ENCODE measurements at places on chromosomes 13 and 19. TPM values are rescaled to one million over a fixed set of nuclear protein-coding genes. Genes with fewer than 3 reads are reported as not detected.

GRCh38 chr19:1027650-1028061 is 1.2 kb downstream of the CNN2 start:
- peak overlapping the region; percentile 96 for H3K27ac ChIP-seq
- peak overlapping the region; percentile 84 for H3K4me3 ChIP-seq
- no peaks in the 10 kb centered on the region for H3K27me3 ChIP-seq

DNA sequence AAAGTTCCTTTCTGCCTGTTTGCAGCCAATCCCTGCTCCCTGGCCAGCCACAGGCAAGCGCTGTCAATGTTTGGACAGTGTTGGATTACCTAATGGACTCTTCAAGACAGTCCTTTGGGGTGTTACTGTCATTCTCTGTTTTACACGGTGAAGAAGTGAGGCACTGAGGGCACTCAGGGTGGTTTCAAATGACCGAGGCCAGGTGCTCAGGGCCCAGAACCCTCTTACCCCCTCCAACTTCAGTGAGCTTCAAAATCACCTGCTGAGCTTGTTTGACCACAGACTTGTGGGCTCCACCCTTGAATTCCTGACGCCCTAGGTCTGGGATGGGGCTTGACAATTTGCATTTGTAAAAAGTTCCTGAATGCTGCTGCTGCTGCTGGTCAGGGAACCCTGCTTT is 97.9 kb downstream of the GGACT start:
- no peak overlapping the region for H3K4me3 ChIP-seq
- peak; percentile 59 for DNase-seq
- H3K36me3 ChIP-seq = no peaks in the 10 kb centered on the region
- no peaks in the 10 kb centered on the region for H3K27me3 ChIP-seq
- peak overlapping the region; percentile 2 for H3K27ac ChIP-seq
- no peaks in the 10 kb centered on the region for H3K4me1 ChIP-seq

GRCh38 chr19:9032136-9032631 is 22.0 kb upstream of the MUC16 start:
- H3K4me3 ChIP-seq = no peak overlapping the region
- H3K27me3 ChIP-seq = no peaks in the 10 kb centered on the region
- H3K27ac ChIP-seq = no peak overlapping the region

- no peaks in the 10 kb centered on the region for H3K4me1 ChIP-seq
- no peaks in the 10 kb centered on the region for H3K27me3 ChIP-seq
- DNase-seq = peak; percentile 86
Observed at GRCh38 chr19:38596057-38596981, 21.4 kb downstream of the MAP4K1 start.

DNA sequence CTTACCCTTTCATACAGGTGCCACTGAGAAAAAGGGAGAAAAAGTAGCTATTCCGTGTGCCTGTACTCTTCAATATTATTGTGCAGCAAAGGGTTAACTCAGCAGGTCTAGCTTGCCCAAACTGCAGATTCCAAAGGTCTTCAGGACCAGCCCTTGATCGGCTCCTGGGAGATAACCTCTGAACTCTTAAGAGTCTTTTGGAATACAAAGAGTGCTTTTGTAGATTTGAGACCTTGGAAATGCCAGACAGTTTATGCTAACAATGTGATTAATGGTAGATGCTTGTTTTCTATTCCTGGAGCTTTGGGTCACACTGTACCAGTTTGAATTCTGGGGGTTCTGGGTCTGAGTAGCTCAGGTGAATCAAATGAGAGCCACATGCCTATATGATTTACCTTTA is 844.7 kb upstream of the MIR17HG start:
- DNase-seq = no peak
- no peak overlapping the region for H3K27ac ChIP-seq
- no peaks in the 10 kb centered on the region for H3K27me3 ChIP-seq

The AP2S1 gene
- 226 TPM for polyA plus RNA-seq

DNA sequence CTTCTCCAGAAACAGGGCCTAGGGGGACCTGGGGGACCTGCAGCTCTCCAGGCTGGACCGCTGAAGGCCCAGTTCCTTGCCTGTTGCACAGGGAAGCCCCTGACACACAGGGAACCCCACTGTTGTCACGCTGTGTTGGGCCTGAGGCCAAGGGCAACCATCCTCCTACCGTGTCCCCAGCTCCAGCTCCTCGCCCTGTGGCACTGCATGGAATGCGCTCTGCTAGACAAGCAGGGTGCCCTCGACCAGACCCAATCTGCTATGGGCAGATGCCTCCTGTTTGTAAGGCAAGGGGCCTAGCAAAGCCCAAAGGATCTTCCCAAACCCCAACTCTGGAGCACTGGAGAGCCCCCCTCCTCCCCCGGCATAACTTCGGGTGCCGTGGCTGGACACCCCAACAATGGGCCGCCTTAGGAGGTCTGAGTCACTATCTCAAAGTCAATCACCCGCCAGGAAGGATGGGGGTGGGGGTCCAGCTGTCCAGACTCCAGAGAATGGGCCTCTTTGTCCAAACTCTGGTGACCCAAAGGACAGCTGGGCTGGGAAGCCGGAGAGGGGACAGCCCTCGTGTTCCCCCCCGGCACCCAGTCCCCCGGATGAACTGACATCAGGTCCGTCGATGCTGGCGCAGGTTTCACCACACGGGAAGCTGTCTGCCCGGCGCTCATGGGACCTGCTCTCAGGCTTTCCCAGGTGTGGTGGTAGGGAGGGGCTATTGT is 3.7 kb downstream of the BRSK1 start:
- H3K36me3 ChIP-seq = no peaks in the 10 kb centered on the region
- no peaks in the 10 kb centered on the region for H3K27me3 ChIP-seq
- H3K4me1 ChIP-seq = no peaks in the 10 kb centered on the region
- no peak overlapping the region for H3K4me3 ChIP-seq

DNA sequence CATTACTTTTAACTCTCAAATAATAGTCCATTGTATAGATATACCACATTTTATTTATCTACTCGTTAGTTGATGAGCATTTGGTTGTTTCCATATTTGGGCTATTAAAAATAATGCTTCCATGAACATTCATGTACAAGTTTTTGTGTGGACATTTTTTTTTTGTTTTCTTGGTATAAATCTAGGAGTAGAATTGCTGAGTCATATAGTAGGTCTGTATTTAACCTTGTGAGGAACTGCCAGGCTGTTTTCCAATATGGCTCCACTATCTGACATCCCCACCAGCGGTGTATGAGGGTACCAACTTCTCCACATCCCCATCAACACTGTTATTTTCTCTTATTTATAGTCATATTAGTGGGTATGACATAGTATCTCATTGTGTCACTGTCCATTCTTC is 143.1 kb downstream of the RAP2A start:
- peaks cover 2% of the 10 kb centered on the region for H3K4me1 ChIP-seq
- no peaks in the 10 kb centered on the region for H3K27me3 ChIP-seq
- no peak overlapping the region for H3K27ac ChIP-seq
- no peak overlapping the region for H3K4me3 ChIP-seq
- no peaks in the 10 kb centered on the region for H3K36me3 ChIP-seq

- H3K27ac ChIP-seq = peak overlapping the region; percentile 78
- DNase-seq = peak; percentile 77
- peak overlapping the region; percentile 34 for H3K4me3 ChIP-seq
- peaks cover 4% of the 10 kb centered on the region for H3K4me1 ChIP-seq
Observed at GRCh38 chr19:13850910-13851733, 25.8 kb upstream of the NANOS3 start.

The LPAR2 gene
- polyA plus RNA-seq = 5.6 TPM

GRCh38 chr19:14102102-14102696 is 11.6 kb upstream of the SAMD1 start:
- no peak for DNase-seq
- no peaks in the 10 kb centered on the region for H3K27me3 ChIP-seq
- H3K4me3 ChIP-seq = no peak overlapping the region
- peaks cover 14% of the 10 kb centered on the region for H3K36me3 ChIP-seq
- no peaks in the 10 kb centered on the region for H3K4me1 ChIP-seq

The RNF17 gene
- not detected for polyA plus RNA-seq

DNA sequence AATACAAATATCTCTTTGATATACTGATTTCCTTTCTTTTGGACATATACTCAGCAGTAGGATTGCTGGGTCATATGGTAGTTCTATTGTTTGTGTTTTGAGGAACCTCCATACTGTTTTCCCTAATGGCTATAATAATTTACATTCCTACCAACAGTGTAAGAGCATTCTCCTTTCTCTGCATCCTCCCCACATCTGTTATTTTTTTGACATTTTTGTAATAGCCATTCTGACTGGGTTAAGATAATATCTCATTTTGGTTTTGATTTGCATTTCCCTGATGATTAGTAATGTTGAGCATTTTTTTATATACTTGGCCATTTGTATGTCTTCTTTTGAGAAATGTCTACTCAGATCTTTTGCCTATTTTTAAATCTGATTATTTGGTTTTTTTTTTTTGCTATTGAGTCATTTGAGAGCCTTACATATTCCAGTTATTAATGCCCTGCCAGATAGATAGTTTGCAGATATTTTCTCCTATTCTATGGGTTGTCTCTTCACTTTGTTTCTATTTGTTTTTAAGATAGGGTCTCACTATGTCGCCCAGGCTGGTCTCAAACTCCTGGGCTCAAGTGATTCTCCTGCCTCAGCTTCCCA is 95.7 kb downstream of the FNDC3A start:
- H3K4me3 ChIP-seq = no peak overlapping the region
- no peak for DNase-seq
- H3K36me3 ChIP-seq = no peaks in the 10 kb centered on the region
- H3K27me3 ChIP-seq = no peaks in the 10 kb centered on the region
- no peaks in the 10 kb centered on the region for H3K4me1 ChIP-seq
- no peak overlapping the region for H3K27ac ChIP-seq

The TNNT1 gene
- not detected for polyA plus RNA-seq

The SELENOV gene
- not detected for polyA plus RNA-seq

DNA sequence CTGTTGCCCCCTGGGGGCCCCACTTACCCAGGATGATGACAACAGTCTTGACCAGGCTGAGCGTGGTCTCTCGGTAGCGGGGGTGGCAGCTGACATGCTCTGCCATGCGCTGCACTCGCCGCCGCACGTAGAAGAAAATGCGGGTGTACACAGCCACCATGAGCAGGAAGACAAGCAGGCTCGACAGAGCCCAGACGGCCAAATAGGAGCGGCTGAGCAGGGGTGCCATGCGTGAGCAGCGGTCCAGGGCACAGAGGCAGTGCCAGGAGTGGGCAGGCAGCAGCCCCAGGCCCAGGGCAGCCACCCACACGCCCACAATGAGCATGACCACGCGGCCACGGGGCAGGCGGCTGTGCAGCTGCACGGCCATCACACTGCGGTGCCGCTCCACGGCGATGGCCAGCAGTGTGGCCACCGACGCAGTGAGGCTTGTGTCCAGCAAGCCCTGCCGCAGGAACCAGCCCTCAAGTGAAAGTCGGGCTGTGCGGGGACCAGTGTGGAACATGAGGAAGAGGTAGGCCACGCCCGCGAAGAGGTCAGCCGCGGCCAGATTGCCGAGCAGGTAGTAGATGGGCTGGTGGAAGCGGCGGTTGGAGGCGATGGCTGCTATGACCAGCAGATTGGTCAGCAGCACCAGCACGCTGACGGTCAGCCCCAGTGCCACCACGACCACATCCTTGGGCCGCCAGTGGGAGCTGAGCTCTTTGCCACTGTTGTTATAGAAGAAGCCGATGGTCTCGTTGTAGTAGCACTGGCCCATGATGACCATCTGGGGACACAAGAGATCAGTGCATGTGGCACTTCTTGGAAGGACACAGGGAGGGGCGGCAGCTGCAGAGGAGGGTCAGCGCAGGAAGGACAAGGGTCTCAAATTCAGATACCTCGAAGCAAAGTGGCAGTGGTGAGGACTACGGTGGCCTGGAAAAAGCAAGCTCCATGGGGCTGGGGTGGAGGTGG is 1.2 kb downstream of the LPAR2 start:
- H3K27ac ChIP-seq = no peak overlapping the region
- no peaks in the 10 kb centered on the region for H3K27me3 ChIP-seq
- no peaks in the 10 kb centered on the region for H3K36me3 ChIP-seq
- peak; percentile 70 for DNase-seq
- no peaks in the 10 kb centered on the region for H3K4me1 ChIP-seq

- no peaks in the 10 kb centered on the region for H3K4me1 ChIP-seq
- H3K27me3 ChIP-seq = no peaks in the 10 kb centered on the region
- no peak for DNase-seq
- H3K36me3 ChIP-seq = no peaks in the 10 kb centered on the region
Observed at GRCh38 chr13:58712191-58712590, 1080.6 kb downstream of the PCDH17 start.

DNA sequence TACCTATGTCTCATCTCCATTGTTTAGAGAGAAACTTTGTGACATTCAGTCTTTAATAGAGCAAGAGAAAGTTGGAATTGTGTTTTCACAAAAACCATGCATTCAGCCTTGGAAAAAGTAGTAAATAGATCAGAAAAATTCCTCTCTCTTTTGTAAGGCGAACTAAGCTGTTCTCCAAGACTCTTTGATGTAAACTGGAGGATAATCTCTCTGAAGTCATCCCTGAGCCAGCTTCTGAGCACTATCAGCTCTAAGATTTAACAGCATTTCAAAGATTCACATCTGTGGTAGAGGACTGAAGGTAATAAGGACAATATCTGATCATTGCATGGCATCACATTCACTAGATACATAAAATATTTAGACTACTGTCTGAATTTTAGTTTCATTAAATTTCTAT is 904.6 kb upstream of the ATXN8OS start:
- no peaks in the 10 kb centered on the region for H3K4me1 ChIP-seq
- DNase-seq = no peak
- H3K4me3 ChIP-seq = no peak overlapping the region
- H3K27ac ChIP-seq = no peak overlapping the region
- H3K36me3 ChIP-seq = no peaks in the 10 kb centered on the region

DNA sequence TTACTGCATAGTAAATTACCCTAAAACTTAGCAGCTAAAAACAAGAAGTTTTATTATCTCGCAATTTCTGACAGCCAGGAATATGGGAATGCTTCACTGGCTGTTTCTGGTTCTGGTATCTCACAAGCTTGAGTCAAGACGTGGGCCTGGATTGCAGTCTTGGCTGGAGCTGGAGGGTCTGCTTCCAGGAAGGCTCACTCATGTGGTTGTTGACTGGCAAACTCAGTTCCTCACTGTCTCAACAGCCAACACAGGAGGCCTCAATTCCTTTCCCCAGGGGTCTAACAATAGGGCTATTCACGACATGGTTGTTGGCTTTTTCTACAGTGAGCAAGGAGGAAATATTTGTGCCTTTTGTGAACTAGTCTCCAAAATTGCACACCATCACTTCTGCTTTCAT is 146.3 kb downstream of the GPC5 start:
- no peak overlapping the region for H3K4me3 ChIP-seq
- H3K4me1 ChIP-seq = peaks cover 3% of the 10 kb centered on the region
- no peaks in the 10 kb centered on the region for H3K36me3 ChIP-seq
- no peak for DNase-seq
- H3K27me3 ChIP-seq = no peaks in the 10 kb centered on the region
- H3K27ac ChIP-seq = no peak overlapping the region

GRCh38 chr19:342801-343421 is 1.7 kb downstream of the MIER2 start:
- peaks cover 29% of the 10 kb centered on the region for H3K4me1 ChIP-seq
- no peaks in the 10 kb centered on the region for H3K36me3 ChIP-seq
- H3K27me3 ChIP-seq = no peaks in the 10 kb centered on the region
- H3K4me3 ChIP-seq = peak overlapping the region; percentile 52
- no peak overlapping the region for H3K27ac ChIP-seq

The CBY2 gene
- polyA plus RNA-seq = not detected
